ENCODE measurements at places on chromosomes 4 and X.
A peak's percentile ranks its signal among the peaks of the same experiment; 100 is the strongest.

DNA sequence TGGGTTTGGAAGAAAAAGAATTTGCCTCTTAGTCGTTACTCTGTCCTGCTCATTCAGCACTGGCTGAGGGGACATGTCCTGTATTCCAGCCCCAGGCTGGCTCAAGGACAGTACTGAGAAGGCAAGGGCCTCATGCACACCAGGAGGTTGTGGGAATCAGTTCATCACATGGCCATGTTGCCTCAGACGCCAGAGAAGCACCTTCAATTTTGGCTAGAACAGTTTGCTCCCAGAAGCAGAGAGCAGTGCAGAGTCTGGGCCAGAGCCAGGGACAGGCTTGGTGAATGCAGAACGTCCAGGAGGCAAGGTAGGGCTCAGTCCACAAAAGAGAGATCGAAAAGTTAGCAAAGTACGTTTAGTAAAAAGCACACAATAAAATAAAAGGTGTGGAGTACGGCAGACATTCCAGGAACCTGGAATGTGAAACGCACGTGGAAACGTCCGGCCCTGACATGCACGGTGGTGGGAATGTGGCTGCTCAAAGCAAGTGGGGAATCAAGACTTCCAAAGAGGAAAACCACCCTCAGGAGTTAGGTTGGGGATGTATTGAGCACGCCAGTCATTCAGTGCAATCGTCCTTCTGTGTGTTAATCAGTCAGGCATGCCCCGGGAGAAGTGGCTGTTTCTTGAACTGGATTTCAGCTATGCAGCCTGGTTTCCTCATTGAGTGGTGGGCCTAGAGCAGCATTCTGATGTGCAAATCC, 1.2 kb upstream of the SLC2A9 start:
- no peak for DNase-seq

DNA sequence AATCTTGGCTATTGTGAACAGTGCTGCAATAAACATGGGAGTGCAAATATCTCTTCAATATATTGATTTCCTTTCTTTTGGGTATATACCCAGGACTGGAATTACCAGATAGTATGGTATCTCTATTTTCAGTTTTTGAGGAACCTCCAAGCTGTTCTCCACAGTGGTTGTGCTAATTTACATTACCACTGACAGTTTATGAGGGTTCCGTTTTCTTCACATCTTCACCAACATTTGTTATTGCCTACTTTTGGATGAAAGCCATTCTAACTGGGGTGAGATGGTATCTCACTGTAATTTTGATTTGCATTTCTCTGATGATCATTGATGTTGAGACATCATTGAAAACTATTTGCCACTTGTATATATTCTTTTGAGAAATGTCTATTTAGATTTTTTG, 79.6 kb upstream of the ZNF827 start:
- no peak for DNase-seq

DNA sequence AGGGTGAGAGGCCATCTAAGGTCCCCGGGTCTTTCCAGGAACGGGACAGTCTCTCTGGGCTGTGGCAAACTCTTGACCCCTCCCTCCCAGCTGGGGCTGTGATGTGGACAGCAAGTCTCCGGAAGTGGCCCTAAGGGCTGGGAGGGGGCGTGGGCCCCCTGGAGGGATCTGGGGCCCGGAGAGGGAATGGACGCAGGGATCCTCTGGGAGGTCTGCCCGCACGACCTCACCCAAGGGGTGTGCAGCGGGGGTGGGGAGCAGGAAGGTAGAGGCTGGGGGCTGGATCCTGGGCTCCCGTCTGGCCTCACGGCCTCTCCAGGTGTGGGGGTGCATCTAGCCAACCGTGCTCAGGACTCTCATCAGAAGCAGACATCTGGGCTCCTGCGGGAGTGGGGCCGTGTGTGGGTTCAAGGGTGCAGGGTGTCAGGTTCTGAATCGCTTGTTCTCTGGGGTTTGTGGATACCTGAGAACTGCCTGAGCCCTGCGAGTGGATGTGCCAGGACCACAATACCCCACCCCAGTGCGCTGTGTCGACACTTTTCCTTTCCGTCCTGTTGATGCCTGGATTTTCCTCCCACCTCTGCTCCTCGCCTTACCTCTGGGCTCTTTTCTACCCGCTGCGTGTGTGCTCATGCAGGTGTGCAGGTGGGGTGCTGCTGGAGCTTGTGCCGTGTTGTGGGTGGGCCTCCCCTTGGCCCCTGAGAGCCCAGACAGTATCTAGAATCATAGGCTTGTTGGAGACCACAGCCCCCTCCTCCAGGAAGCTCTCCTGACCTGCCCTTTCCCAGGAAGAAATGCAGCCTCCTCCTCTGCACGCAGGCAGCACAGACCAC, 915 bp downstream of the CPZ start:
- no peak for DNase-seq

DNA sequence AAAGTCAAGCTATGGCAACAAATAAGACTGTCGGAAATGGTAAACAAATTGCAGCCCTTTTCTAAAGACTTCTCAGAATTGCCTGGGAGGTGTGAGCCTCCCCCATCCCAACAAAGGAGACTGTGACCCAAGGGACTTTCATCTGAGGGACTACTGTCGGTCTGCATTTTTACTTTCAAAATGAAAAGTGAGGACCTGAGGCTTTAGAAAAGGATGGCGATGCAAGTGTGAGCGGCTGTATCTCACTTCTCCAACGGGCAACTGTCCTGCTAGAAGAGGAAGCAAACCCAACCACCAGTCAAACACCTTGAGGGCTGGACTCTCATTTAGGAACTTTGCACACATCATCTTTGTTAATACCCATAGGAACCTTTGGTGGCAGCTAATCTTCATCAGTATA, 62.6 kb upstream of the CLNK start:
- no peak for DNase-seq

GRCh38 chr4:15163284-15163645, 161.0 kb downstream of the CPEB2 start:
- no peak for DNase-seq

DNA sequence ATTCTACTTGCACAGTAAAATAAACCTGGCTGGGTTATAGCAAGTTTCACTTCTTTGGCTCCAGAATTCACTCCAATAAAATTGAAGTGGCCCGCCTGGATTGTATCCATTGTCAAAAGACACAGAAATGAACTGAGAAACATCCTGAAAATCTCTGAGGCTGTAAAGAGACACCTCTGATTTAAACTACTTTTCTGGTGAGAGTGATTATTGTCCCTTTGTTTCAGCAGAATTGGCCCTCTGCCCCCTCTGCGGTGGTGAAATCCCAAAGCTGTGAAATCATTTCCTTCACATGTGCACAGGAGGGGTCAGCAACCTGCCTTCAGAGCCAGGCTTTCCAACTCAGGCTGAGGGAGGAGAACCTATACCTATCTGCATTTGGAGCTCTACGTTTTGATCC, 23.0 kb downstream of the GAB3 start:
- no peak for DNase-seq

- DNase-seq, result no peak
These were observed 16.0 kb upstream of the MID1 start for GRCh38 chrX:10636337-10636736.

GRCh38 chrX:104284507-104284906, 29.8 kb upstream of the ESX1 start:
- no peak for DNase-seq

DNA sequence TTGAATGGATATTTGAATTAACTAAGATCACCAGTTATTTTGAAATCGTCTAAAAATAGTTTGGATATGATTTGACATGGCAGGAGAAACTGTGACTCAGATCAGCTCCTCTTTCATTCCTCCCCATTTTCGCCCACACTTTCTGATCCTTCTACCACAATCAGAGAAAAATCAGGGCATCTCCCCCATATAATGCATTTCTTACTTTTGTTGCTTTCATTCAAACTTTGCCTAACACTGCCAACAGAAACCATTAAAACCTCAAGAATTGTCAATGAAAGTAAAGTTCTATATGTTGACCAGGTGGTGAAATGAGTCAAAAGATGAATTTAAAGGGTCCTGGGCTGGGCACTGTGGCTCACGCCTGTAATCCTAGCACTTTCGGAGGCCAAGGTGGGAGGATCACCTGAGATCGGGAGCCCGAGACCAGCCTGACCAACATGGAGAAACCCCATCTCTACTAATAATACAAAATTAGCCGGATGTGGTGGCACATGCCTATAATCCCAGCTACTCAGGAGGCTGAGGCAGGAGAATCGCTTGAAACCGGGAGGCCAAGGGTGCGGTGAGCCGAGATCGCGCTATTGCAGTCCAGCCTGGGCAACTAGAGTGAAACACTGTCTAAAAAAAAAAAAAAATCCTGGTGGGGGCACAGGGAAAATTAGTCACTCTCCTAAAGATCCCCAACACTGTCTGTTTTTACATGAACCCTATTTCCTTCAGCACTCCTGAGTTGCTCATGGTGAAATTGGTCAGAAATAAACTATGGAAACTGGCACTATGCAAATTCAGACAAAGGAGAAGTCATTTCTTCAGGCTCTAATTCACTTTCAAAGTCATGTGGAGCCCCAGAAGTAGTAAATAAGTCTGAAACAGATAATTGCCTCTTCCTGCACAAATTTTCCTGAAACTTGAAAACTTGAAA, 122.8 kb upstream of the NOCT start:
- no peak for DNase-seq

- DNase-seq, result no peak
These were observed 764.4 kb upstream of the PCDH10 start for GRCh38 chr4:132384709-132385108.

DNA sequence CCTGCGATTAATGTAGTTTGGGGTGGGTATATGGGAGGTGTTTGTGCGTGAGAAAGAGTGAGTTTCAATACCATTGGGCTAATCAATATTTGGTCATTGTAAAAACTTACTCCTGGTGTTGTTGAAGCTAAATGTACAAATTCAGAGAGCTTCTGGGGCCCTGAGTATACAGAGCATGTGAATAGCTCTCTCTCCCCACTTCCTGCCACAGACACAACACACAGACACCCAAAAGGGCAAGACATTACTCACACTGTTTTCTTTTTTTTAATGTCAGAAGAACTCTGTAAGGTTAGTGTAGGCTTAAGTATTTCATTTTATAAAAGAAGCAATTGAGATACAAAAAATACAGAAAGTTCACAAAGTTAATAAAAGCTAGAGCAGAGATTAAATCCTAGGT, 151.3 kb upstream of the KCNIP4 start:
- DNase-seq, result no peak

DNA sequence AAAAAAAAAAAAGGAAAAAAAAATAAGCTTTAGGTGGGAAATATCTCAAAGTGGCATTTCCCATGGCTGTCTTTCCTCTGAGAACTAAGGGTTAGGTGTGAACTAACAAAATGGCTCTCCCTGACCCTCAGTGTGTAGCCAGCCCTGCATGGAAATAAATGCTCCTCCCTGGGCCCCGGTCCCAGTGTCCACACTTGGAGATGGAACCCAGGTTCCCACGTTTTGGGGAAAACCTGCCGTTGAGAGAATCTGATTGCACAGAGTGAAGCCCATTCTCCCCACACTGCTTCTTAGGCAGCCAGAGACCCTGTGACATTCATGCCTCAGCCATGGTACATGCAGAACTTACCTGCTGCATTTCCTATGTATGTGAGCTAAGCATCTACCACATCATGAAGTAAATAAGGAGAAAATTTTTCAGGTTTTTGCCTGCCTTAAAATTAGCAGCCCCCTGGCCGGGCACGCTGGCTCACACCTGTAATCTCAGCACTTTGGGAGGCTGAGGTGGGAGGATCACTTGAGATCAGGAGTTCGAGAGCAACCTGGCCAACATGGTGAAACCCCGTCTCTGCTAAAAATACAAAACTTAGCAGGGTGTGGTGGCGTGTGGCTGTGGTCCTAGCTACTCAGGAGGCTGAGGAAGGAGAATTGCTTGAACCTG, 34.5 kb downstream of the HTT-AS start:
- no peak for DNase-seq

GRCh38 chrX:78437621-78438020, 110.2 kb upstream of the CYSLTR1 start:
- no peak for DNase-seq

GRCh38 chrX:141662781-141663180, 35.8 kb downstream of the SPANXD start:
- DNase-seq, result no peak

GRCh38 chr4:152109531-152110509, 349.0 kb upstream of the GATB start:
- no peak for DNase-seq

DNA sequence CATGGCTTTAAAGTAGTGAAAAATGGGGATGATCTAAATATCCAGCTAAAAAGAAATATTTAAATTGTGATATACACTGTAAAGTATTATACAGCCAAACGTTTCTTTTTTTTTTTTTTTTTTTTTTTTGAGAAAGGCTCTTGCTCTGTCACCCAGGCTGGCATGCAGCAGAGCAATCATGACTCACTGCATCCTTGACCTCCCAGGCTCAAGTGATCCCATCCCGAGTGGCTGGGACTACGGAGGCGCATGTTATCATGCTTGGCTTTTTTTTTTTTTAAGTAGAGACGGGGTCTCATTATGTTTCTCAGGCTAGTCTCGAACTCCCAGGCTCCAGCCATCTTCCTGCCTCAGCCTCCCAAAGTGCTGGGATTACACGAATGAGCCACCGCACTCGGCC, 17.1 kb downstream of the SMIM14 start:
- no peak for DNase-seq

- peak; percentile 20 for DNase-seq
These were observed 807 bp downstream of the USP9X start for GRCh38 chrX:41085878-41086626.

DNA sequence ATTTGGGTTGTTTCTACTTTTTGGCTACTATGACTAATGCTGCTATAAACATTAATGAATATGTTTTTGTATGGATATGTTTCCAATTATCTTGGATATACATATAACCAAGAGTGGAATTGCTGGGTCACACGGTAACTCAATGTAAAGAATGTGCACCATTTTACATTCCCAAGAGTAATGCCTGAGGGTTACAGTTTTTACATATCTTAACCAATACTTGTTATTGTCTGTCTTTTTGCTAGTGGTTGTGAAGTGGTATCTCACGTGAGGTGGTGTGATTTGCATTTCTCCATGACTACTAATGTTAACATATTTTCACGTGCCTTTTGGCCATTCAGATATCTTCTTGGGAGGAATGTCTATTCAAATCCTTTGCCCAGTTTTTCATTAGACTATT, 200.3 kb upstream of the MAB21L2 start:
- no peak for DNase-seq

- DNase-seq, result no peak
These were observed 821 bp upstream of the NALF2 start for GRCh38 chrX:69503228-69503781.

DNA sequence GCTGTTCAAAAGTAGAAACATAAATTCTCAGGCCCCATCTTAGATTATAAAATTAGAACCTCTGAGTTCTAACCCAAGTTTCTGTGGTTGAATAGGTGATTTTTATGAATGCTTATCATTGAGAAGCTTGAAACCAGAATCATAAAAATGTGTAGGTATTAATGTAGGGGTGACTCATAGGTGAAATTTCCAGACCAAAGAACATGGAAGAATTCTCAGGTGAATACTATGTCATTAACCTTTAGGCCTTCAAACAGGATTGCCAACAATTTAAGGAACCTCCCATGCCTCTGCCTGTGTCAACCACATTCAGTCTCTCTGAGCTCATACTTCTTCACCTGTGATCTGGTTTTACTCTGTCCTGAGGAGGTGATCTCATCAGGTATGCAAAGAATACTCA, 177.8 kb downstream of the NPFFR2 start:
- no peak for DNase-seq
